Mesenteric fat pad (tissue), 1 donor: ENCODE measurements at places on chromosomes 6 and 20. TPM values are rescaled to one million over a fixed set of nuclear protein-coding genes. Genes with fewer than 3 reads are reported as not detected.

Gene TNNC2
- 0.74 TPM for total RNA-seq

Gene CDSN
- not detected for total RNA-seq

GRCh38 chr6:99951016-99951805 is 42.8 kb downstream of the MCHR2 start:
- no peak for DNase-seq

GRCh38 chr6:329888-330691 is 37.8 kb downstream of the DUSP22 start:
- peak; percentile 87 for DNase-seq

- no peak for DNase-seq
Measured at GRCh38 chr6:80607811-80608391, 501.4 kb downstream of the BCKDHB start.

- DNase-seq: no peak
Measured at GRCh38 chr20:63083831-63084562, 77.2 kb upstream of the BHLHE23 start.

DNA sequence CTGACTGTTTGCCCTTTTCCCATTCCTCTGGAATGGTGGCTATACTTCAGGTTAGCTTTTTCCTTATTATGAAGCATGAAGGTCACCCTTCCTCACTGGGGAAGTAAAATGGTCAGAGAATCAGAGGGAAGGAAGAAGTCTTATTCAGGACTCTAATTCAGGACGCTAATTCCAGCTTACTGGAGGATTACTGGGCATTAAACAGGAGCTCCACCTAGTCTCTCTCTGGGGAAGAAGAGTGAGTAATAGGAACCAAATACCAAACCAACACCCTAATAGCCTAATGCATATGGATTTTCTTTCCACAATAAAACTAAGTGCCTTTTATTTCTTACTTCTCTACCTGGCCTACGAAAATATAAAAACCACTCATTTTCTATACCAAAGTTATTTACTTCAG is 10.1 kb downstream of the CRISP1 start:
- no peak for DNase-seq
